ENCODE measurements at places on chromosomes 11 and 22.

GRCh38 chr11:83070731-83071566, 748 bp downstream of the RAB30 start:
- no peak for DNase-seq

GRCh38 chr22:46613606-46614021, 6.6 kb upstream of the GRAMD4 start:
- no peak for DNase-seq

GRCh38 chr11:28525636-28526405, 417.6 kb downstream of the METTL15 start:
- no peak for DNase-seq

DNA sequence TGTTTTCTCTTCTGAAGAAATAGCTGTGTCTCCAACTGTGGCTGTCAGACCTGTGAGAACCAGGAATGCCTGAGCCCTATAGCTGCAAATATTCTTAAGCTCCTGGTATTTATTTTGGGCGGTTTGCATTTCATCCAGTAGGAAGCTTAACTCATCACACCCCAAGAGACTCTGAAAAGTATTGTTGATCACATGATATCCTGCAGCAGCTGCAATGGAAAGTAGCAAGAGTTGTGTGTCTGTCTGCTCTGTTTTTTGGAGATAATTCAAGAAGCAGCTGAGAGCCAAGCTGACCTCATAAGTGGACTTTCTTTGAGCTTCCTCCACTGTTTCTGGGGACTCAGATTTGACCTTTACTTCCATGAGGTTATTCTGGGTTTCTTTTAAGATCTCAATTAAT, 36.4 kb upstream of the MRPL17 start:
- DNase-seq = no peak

GRCh38 chr11:69654001-69654659, 13.2 kb downstream of the CCND1 start:
- no peak for DNase-seq

GRCh38 chr11:46894506-46894905, 23.8 kb downstream of the LRP4 start:
- no peak for DNase-seq

DNA sequence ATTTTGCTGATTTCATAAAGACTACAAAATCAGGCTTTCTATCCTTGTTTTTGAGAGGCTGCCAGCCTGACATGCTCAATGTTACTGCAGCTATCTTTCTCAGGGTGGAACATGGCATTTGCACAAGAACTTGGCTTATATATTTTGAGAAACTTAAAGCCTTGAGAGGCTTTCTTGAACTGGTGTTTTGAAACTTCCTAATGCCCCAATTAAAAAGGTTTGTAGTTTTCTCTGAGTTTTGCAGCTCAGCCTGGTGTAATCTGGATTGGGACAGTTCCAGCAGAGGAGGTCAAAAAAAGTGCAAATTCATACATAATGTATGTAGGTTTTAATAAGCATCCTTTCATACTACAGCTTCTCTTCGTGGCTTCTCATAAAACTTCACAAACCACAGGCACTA, 223.4 kb downstream of the FAM76B start:
- no peak for DNase-seq

DNA sequence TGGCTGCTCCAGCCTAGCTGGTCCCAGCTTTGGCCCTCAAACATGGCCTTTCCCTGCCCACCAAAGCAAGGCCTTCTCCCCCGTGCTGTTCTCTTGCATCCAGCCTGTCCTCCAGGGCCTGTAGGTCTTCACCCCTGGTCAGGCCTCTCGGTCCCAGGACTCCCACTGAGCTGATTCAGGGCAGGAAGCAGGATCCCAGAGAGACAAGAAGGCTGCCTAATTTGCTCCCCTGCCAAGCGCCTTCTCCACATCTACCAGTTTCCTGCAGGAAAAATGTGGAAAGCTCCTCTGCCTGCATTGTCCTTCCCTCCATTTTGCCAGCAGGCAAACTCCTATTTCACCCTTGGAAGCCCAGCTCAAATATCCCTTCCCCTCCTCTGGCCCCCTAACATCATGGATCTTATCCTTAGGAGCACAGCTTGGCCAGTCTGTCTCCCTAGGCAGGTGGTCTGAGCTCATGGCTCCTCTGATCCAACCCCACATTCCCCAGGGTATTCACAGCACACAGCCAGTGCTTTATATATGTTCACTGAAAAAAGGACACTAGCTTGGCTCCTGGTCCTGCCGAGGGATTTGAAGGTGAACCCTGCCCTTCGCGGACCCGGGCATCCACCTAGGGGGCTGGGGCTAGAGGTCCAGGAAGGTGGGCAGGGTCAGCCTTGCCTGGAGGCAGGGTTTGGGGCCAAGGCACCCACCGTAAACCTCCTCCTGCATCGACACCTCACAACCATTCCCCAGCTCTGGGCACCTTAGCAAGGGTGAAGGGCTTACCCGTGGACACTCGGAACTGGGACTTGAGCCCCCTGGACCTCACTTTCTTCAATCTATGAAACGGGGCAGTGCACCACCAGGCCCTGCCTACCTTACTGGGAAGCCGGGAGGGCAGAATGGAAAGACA, 968 bp downstream of the RHBDD3 start:
- no peak for DNase-seq

- DNase-seq = no peak
These were observed 404.0 kb downstream of the GUCY1A2 start for GRCh38 chr11:106614262-106614661.

- DNase-seq = no peak
These were observed 10.5 kb downstream of the KLHL35 start for GRCh38 chr11:75422248-75423231.

Measured in activated T-helper 1 cell treated with anti-CD3 and anti-CD28 coated beads, Interleukin-2, amount 50 U/mL, for 16 hours (primary cell).